ENCODE measurements at places on chromosomes 5 and 9.
A peak's percentile ranks its signal among the peaks of the same experiment; 100 is the strongest.

DNA sequence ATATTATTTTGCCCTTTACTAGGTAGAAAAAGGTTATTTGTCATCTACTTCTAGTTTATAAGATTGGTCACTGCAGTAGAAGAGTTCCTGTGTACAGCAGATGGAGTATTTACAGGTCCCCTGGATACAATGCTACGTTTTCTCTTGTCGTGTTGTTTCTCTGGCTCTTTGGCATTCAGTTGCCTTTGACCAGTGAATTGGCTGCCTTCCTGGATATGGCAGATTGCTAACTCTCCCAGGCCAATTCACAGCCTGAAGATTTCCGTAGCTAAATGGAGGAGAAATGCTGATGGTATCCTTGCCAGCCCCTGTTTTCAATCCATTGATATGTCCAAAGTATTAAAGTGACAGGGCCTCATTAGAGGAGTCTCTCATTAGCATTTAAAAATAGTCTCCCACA lies 32.5 kb upstream of the GNAQ start:
- DNase-seq: no peak

DNA sequence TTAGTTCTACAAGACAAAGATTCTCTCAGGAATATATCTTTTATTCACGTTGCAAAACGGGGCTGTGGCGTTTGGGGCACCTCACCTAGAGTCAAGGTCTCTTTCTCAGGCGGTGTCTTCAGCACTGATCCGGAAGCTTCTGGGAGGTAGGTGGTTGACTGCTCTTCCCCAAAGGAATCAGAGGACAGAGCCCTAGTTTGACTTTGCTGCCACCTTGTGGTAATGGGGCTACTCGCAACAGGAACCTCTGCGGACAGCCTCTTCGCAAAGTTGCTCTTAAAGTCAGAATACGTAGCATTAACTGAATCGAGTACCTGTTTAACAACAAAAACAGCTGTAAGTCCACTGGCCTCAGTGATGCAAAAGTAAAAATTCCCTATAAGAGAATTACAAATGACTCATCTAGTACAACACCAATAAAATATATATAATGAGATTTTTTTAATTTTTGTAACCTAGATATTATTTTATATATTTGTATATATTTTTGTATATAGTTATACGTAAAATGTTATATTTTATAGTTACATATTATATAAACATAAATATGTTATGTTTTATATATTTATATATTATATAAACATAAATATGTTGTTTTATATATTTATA lies 13.3 kb upstream of the GPX8 start:
- peak; percentile 77 for DNase-seq

DNA sequence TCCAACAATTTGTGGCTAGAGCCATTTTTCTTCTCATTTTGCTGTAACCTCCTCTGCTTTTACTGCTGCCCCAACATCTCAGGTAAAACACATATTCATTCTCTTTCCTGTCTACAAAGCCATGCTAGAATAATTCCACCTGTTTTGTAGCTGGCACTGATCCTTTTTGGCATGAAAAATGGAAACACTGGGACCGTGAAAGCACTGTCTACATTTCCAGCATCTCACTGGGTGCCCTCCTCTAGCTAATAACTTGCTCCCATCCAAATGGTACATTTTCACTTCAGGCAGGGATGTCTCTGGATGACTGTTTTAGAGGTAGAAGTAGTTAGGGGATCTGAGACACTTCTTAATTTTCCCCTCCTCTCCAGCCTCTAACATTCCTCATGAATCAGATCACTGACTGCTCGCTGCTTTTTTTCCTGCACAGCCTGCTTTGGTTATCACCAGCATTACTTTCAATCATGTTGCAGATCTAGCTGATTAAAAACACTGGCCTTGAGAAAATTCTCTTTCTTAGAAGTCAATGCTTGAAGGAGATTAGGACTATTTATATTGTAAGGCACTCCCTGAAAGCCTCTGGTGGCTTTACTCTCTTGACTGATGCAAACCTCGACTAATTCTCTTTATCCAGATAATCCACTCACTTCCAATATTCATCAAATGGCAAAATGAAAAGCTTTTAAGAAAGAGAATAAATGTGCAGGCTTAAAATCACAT lies 1312.6 kb upstream of the DMAC1 start:
- no peak for DNase-seq

DNA sequence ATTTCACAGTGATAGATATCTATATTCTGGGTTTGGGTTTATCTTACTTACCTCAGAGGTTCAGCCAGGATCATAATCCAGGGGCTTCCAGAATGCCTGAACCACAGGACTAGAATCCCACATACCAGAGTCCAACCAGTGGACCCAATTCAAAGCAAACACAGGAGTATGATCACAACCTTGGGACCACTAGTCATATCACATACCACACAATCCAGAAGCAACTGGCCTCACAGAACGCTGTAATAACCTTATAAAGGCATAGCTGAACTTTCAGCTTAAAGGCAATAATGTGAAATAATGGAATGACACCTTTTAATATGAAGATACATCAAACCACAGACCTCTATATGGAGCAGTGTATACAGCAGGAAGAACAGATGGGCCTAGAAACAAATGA lies 25.3 kb downstream of the RAPGEF6 start:
- no peak for DNase-seq

DNA sequence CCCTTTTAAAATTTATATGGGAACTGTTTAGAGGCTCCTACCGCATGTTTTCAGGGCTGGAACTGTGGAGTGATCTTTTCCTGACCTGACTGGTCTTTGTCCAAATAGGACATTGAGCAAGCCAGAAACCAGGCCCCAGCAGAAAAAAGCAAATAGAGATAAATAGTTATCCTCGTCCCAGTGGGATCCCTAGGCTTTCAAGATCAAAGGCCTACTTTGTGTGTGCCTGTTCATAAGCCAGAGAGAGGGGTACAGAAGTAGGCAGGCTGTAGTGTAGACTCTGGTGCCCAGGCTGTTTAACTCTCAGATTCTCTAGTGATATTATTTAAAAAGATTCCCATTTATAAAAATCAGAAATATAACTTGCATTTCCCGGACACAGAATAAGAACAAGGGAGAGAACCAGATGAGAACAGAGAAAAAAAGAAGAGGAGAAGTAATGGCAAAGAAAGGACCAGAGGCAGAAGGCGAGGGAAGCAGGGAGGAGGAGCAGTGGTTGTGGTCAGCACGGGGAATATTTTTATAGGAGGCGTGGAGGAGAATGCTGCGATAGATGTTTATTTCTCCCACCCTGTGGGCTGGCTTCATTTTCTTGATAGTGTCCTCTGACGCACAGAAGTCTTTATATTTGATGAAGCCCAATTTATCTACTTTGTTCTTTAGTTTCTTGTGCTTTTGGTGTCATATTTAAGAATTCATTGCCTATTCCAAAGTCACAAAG lies 101.2 kb downstream of the AOPEP start:
- DNase-seq: no peak

- DNase-seq: no peak
Observed at GRCh38 chr9:105661011-105661410, 1.2 kb upstream of the TAL2 start.

DNA sequence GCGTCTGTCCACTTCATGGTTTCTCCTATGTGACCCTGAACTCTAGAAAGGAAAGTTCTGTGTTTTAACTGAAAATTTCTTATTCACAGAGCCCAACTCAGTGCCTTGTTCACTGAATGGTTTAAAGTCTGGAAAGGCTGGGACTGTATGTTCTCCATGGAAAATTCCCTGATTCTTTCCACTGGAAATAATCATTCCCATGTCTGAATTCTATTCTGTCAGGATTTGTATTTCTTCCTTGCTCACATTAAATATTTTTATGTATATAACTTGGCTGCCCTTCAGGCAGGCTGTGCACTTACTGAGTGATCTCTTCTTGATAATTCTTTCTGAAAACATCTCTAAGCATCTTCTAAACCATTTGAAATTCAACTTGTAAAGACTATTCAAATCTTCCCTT lies 1126.9 kb upstream of the DMAC1 start:
- no peak for DNase-seq

GRCh38 chr9:22129133-22129532 lies 120.0 kb upstream of the CDKN2B start:
- DNase-seq: no peak

DNA sequence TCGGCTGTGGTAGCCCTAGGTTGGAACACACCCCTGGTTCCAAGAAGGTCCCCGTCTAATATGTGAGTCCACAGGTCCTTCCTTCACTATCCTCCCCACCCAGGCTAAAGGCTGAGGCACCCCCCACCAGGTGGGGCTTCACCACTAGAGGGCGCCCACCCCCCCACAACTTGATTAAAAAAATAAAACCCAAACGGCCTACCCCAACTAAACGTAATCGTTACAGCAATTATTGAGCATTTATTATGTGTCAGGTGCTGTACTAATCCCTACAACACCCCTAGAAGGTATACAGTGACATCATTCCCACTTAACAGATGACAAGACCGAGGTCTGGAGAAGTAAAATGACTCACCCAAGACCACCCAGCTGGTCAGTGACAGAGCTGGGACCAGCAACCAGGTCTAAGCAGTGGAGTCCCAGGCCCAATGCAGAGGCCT lies 65.0 kb downstream of the FGF18 start:
- peak; percentile 17 for DNase-seq

- DNase-seq: no peak
Observed at GRCh38 chr9:68476847-68477246, 63.8 kb downstream of the TMEM252 start.

All from naive thymus-derived CD4-positive, alpha-beta T cell (primary cell).